ENCODE measurements at places on chromosomes 1 and 21.
A peak's percentile ranks its signal among the peaks of the same experiment; 100 is the strongest.

DNA sequence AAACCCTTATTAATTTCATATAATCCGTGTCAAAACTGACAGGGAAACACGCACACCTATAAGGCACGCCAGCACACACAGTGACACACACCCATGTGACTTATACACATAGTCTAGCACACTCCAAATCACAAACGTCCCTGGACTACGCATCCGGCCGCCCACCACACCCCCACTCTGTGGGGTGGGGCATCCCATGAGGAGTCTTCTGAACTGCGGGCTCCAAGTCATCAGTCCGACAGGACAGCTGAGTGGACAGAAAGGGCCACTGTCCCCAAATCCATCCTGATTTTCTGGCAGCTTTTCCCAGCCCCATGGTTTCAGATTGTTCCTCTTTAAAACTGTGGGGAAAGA is 829 bp downstream of the PEA15 start:
- no peaks in the 10 kb centered on the region for H3K36me3 ChIP-seq
- peaks cover 59% of the 10 kb centered on the region for H3K4me1 ChIP-seq
- H3K27ac ChIP-seq, result peak overlapping the region; percentile 23
- DNase-seq, result no peak
- peak overlapping the region; percentile 90 for H3K4me3 ChIP-seq

- no peak for DNase-seq
- H3K4me3 ChIP-seq, result no peak overlapping the region
- H3K27ac ChIP-seq, result no peak overlapping the region
- H3K27me3 ChIP-seq, result peaks cover 9% of the 10 kb centered on the region
- peaks cover 4% of the 10 kb centered on the region for H3K36me3 ChIP-seq
Measured at GRCh38 chr1:230599926-230600656, 42.2 kb upstream of the COG2 start.

- peaks cover 14% of the 10 kb centered on the region for H3K27me3 ChIP-seq
- H3K4me3 ChIP-seq, result no peak overlapping the region
- H3K4me1 ChIP-seq, result peaks cover 22% of the 10 kb centered on the region
- no peaks in the 10 kb centered on the region for H3K36me3 ChIP-seq
- DNase-seq, result no peak
- H3K27ac ChIP-seq, result no peak overlapping the region
Measured at GRCh38 chr1:55305735-55306134, 90.6 kb upstream of the USP24 start.

DNA sequence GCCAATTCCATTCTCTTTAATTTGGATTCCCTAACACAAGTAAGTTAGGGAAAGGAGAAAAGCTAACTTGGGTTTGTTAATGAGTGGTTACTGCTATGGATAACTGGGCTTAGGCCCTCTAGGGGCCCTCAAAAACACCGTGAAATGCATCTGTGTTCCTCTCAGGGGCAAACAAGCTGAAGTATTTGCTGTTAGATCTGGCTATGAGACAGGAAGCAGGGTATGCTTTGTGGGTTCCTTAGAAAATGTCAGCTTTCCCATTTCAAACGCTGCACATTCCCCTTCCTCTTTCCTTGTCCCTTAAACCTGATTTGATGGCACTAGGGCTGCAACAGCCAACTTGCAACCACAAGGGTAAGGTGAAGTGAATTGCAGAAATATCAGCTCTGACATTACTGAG is 5.7 kb upstream of the CAP1 start:
- no peak overlapping the region for H3K27ac ChIP-seq
- H3K36me3 ChIP-seq, result no peaks in the 10 kb centered on the region
- DNase-seq, result no peak
- no peak overlapping the region for H3K4me3 ChIP-seq
- peaks cover 13% of the 10 kb centered on the region for H3K4me1 ChIP-seq

DNA sequence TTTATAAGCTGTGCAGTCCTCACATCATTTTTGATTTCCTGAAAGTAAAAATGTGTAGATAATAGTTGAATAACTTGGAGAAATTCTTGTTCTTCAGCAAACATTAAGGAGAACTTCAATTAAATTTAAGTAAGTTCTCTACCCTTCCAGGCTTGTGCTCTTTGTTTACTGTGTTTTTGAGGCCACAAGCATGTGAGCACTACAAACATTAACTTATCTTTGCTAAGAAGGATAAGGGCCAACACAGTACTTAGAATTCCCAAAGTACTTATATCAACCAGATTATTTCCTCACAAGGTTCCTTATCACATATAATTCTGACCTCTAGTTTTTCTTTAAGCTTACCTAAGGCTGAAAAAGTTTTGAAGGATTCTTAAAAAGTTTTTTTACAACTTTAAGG is 24.7 kb upstream of the RWDD3 start:
- no peaks in the 10 kb centered on the region for H3K4me1 ChIP-seq
- H3K27ac ChIP-seq, result no peak overlapping the region
- no peak for DNase-seq
- H3K36me3 ChIP-seq, result no peaks in the 10 kb centered on the region
- no peak overlapping the region for H3K4me3 ChIP-seq

GRCh38 chr21:35616090-35616489 is 444.2 kb downstream of the SETD4 start:
- no peaks in the 10 kb centered on the region for H3K36me3 ChIP-seq

DNA sequence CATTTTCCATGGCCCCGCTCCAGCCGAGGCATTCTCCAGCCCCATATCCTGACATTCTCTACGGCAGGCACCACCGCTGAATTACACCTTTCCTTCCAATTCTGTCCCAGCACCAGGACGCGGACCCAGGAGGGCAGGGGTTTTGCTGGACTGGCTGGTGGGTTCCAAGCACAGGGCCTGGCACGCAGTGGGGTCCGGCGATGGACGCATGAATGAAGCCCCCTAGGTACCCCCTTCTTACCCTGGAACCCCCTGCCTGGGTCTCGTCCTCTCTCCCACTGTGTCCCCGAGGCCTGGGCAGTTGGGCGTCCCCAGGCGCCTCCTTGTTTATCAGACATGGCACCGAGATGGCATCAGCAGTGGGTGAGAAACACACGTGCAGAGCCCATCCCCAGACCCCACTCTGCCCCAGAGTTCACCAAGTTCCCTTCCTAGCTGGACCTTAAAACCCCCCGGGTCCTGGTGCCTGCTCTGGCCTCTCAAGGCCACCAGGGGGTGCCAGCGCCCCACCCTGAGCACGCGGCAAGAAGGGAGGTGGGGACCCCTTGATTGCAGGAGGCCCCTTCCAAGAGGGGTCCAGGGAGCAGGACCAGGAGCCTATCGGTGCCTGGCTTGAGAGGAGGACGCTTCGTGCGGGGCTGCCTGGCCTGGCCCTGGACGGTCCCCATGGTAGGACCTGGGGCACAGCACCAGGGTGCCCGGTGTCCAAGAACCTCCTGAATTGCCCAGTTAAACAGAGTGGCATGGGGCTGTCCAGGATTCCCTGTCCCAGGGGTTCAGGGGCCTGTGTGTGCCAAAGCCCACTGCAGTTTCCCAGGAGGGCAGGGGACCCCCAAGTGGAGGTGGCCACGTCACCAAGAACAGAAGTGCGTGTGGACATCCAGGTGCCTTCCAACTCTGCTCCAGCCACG is 46.1 kb downstream of the MEGF6 start:
- H3K27me3 ChIP-seq, result peaks cover 4% of the 10 kb centered on the region
- peak; percentile 63 for DNase-seq
- peaks cover 29% of the 10 kb centered on the region for H3K4me1 ChIP-seq
- H3K4me3 ChIP-seq, result no peak overlapping the region

DNA sequence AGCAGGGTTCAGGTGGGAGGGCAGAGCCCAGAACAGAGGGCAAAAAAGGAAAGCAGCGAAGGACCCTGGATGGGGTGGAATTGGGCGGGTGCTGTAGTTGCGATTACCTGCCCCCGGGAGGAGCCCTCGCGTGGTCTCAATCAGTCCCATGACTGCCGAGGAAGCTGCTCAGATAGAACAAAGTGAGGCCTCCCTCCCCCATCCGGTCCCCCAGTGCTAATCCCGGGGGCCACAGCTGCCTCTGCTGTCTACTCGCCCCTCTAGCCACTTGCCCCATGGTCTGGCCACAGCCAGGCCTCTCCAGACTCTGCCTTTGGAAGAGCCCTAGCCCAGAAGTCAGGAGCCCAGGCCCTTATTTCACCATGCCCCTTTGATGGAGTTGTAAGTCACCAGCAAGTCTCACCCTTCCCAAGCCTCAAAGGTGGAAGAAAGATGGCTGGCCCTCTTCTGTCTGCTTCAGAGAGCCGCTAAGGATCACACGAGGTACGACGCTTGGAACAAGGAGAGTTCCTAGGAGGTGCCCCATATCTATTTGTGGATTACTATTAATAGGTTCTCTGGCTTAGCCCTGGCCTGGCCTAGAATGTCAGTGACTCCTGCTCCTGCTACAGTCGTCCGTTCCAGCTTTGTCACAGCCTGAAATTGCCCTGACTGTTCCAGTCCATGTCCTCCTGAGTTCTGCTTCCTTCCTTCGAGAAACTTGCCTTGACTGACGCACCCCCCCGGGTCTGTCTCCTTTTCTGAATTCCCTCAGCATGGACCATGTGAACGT is 16.4 kb downstream of the ECHDC2 start:
- DNase-seq, result peak; percentile 29
- no peak overlapping the region for H3K27ac ChIP-seq
- H3K4me3 ChIP-seq, result no peak overlapping the region
- H3K36me3 ChIP-seq, result no peaks in the 10 kb centered on the region
- peaks cover 21% of the 10 kb centered on the region for H3K4me1 ChIP-seq

DNA sequence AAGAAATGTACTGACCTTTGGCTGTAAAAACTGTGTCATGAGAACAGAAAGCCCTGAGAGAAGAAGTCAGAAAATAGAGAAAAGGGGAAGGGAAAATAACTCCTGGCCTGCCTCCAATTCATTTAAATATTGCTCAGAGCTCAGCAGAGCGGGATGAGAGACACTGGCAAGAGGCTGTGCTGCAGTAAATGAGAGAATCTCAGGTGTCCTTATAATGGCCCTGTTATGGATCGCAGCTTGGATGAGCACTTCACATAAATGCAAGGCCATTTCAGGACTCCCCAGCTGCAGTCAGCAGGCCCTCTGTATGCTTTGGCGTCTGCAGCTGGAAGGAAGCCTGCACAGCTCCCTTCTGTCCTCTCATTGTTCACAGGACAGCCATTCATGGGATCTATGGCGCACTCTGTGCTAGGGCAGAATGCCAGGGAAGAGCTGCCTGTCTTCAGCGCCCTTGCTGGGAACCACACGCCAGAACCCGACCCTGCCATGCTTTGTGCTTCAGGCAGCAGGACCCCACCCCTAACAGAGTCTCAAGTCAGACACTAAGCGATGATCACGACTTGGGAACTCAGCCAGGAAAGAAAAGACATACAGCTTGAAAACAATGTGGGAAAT is 20.7 kb upstream of the ABCB10 start:
- no peak for DNase-seq
- no peak overlapping the region for H3K4me3 ChIP-seq
- H3K36me3 ChIP-seq, result no peaks in the 10 kb centered on the region
- H3K4me1 ChIP-seq, result peaks cover 15% of the 10 kb centered on the region
- peaks cover 17% of the 10 kb centered on the region for H3K27me3 ChIP-seq

DNA sequence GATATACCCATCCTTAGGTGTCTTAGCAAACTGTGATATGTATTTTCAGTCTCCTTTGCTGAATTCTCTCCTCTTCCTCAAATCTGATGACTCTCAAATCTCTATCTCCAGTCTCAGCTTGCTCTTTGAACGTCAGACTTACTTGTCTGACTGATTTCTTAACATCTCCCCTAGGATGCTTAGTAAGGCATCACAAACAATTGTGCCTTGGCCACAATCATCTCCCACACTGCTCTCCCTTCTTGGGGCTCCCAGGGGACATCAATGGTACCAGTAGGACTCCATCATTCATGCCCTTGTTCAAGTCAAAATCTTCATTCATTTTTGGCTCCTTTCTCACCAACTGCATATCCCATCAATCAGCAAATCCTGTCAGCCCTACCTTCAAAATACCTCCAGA is 42.0 kb downstream of the GNG12 start:
- H3K27me3 ChIP-seq, result peaks cover 6% of the 10 kb centered on the region
- H3K4me1 ChIP-seq, result peaks cover 38% of the 10 kb centered on the region
- no peak for DNase-seq
- no peak overlapping the region for H3K4me3 ChIP-seq
- H3K27ac ChIP-seq, result no peak overlapping the region

DNA sequence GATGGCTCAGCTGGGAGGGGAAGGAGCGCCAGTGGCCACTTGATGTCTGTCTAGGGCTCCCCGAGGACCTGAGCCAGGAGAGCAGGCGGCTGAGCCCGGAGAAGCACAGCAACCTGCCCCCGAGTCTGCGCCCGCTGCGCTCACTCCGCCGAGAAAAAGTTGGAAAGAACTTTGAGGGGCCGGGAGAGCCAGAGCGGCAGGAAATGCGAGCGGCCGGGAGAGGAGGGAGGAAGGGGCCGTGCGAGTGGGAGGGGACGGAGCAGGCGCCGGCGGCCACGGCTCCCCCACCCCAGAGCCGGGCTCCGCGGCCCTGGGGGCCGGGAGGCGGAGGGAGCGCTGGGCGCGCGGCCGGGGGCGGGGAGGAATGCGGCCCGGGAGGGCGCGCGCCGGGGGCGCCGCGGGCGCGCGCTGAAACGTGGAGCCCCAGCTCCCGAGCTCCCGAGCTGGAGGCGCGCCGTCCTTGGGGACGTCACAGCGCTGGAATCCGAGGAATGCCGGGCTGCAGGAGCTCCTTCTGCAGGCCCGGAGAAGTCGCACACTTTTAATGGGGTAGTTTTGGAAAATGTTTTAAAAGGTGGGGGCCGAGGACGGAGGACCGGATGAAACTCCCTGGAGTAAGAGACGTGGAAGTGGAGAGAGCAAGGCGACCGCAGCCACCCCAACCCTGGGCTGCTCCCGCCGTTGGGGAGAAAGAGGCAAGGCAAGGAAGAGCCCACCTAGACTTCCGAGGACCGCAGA is at the start of gene PTPN14:
PTPN14 (minus strand) TSS at position 167 of the 738 bp plus-strand sequence. CDS start 86,799 bp downstream, outside the sequence.
- no peaks in the 10 kb centered on the region for H3K27me3 ChIP-seq
- no peaks in the 10 kb centered on the region for H3K36me3 ChIP-seq
- peaks cover 83% of the 10 kb centered on the region for H3K4me1 ChIP-seq
- peak within 1 kb of the TSS; percentile 97 for H3K4me3 ChIP-seq
- DNase-seq, result peak; percentile 92
- peak within 1 kb of the TSS; percentile 100 for H3K27ac ChIP-seq

- no peak overlapping the region for H3K4me3 ChIP-seq
- no peak for DNase-seq
- H3K27me3 ChIP-seq, result peaks cover 19% of the 10 kb centered on the region
- peaks cover 22% of the 10 kb centered on the region for H3K4me1 ChIP-seq
- no peak overlapping the region for H3K27ac ChIP-seq
Measured at GRCh38 chr1:29396438-29397255, 160.3 kb downstream of the PTPRU start.

DNA sequence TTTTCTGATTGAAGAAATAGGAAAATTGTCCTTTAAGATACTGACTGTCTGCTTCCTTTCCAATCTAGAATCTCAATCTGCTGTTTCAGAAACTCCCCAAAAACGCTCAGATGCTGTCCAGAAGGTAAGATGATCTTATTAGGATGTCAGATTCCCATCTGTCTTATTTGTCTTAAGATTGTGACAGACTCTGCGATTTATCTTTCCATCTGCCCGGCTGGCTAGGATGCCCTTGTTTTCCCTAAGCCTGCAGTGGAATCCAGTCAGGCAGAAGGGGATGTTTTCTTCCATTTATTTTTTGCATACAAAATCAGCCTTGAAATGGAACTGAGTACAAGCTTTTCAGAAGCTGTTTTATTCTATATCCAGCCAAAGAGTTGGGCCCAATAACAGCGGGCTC is 96.5 kb downstream of the FMN2 start:
- H3K27me3 ChIP-seq, result peaks cover 28% of the 10 kb centered on the region
- H3K36me3 ChIP-seq, result no peaks in the 10 kb centered on the region
- no peak overlapping the region for H3K27ac ChIP-seq
- no peaks in the 10 kb centered on the region for H3K4me1 ChIP-seq
- no peak overlapping the region for H3K4me3 ChIP-seq
